ENCODE measurements at places on chromosomes 6 and 20.

- DNase-seq: no peak
These were observed 150.1 kb upstream of the STXBP5 start for GRCh38 chr6:147054158-147054557.

GRCh38 chr20:60579941-60580515 lies 621.8 kb downstream of the CDH26 start:
- no peak for DNase-seq

DNA sequence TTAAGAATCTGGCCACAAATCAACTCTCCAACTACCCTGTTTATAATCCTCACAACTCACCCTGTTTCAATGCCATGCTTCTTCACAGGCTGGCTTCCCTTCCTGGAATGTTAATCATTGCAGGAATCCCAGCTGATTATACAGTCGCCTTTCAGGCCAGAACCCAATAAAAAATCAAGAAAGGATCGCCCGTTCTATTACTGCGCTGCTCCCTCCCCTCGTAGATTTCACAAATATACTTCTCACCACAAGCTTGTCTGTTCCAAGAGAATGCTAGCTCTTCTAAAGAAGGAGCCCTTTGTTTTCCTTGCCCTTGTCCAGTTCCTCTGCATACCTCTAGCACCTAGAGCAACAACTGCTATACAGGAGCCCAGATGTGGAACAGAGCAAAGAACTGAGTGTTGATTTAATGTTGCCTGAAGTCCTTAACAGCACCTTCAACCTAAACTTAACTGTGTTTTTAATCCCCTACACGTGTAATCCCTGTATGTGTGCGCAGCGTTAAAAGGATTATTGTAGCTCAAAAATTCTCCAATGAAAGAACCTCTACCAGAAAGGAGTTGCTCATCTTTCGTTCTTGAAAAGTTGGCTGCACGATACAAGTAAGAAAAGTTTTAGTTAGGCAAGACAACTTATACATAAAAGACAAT lies 988 bp downstream of the ECHDC1 start:
- no peak for DNase-seq

GRCh38 chr6:44127186-44128019 lies at the start of the genes MRPL14 and TMEM63B:
MRPL14 (minus strand) TSS chr6:44127452; CDS start chr6:44116611, 10,841 bp downstream.
TMEM63B (plus strand) TSS chr6:44127554; CDS start chr6:44134585, 7,031 bp downstream.
- DNase-seq: no peak

GRCh38 chr20:55009066-55009465 lies 533.7 kb downstream of the DOK5 start:
- no peak for DNase-seq

DNA sequence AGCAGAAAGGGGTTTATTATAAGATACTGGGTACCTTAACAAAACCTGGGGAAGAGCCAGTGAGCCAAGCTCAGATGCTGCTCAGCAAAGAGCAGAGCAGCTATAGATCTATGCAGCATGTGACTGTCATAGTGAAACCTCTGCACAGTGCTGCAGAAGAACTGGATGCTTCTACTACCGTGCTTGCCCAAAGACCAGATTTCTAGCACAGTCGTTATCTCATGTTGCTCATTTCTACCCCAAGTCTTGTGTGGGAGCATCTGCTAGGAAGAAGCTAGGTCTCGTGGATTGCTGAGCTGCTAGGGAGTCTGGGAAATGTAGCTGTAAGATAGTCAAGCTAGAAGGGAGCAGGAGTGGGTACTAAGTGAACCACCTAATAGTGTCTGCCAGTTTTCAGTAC lies 31.7 kb upstream of the GNRH2 start:
- DNase-seq: no peak

GRCh38 chr6:162271922-162272321 lies 455.6 kb downstream of the PRKN start:
- no peak for DNase-seq

DNA sequence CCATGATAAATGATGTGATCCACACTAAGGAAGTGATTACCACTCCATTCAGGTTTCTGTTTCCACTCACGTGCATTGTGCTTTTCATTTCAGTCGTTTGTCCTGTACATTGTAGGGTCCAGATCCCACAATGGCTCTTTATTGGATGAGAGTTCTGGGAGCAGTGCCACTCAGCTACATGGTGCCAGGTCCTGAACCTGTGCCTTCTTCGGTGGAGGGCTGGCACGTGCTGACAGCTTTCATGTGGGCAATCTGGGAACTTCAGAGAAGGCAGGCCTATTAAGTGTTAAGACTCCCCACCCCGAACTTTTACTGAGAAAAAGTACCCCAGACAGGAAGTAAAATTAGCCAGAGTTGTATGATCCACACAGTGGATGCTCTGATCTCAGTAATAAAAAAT lies 255.0 kb downstream of the ESR1 start:
- no peak for DNase-seq

GRCh38 chr6:53608396-53608795 lies 57.2 kb downstream of the KLHL31 start:
- no peak for DNase-seq

- DNase-seq: no peak
These were observed at the start of gene TRIM15 for GRCh38 chr6:30163090-30163917. TRIM15 (plus strand) TSS chr6:30163546; CDS start chr6:30163685, 139 bp downstream.

GRCh38 chr6:135722679-135723078 lies 128.8 kb upstream of the PDE7B start:
- no peak for DNase-seq

DNA sequence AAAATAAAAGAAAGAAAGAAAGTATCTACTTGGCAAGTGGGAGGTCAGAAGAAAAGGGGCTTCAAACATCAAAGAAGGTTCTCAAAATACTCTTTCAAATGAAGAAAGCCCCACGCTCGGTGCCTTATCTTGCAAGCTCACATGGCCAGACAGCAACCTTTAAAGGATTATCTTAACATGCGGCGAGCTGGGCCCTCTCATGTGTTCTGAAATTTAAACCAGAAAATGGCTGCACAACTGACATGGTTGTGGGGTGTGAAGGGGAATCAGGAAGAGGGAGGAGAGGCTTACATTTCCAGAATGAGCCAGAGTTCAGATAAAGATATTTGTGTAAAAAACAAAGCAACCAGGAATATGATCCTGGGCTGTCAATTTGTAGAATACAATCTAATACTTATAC lies 363.1 kb downstream of the PRKN start:
- no peak for DNase-seq

GRCh38 chr6:73329201-73329600 lies 24.9 kb downstream of the DPPA5 start:
- DNase-seq: no peak

DNA sequence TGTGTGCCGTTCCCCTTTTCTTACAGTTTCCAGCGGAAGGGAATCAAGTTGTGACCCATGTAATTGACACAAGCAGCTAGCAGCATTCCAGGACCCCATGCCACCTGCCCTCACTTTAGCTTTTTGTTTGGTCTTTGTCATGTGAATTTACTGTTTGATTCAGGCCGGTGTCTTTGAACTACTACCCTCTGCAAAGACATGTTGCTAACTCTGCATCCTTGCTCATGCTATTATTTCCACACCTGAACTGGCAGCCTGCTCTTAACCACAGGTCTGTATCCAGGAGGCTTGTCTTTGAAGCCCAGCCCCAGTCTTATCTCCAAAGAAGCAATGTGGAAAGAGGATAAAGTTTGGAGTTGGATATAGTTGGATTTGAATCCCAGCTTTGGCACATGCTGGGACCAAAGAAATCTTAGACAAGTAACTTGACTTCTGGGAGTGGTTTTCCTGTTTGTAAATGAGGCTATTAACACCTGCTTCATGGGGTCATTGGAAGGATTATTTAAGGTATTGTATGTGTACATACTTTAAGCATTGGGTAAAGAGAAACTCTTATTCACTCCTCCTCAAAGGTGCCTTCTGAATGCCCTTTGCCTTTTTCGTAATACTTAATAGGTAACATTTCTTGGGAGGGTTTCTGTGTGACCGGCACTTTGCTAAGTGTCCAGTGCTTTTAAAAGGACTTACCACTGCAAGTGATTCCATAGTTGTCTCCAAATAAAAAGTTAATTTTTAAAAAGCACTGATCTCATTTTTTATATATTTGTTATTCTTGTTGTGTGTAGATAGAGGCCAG lies 52.4 kb downstream of the RALY start:
- DNase-seq: no peak

DNA sequence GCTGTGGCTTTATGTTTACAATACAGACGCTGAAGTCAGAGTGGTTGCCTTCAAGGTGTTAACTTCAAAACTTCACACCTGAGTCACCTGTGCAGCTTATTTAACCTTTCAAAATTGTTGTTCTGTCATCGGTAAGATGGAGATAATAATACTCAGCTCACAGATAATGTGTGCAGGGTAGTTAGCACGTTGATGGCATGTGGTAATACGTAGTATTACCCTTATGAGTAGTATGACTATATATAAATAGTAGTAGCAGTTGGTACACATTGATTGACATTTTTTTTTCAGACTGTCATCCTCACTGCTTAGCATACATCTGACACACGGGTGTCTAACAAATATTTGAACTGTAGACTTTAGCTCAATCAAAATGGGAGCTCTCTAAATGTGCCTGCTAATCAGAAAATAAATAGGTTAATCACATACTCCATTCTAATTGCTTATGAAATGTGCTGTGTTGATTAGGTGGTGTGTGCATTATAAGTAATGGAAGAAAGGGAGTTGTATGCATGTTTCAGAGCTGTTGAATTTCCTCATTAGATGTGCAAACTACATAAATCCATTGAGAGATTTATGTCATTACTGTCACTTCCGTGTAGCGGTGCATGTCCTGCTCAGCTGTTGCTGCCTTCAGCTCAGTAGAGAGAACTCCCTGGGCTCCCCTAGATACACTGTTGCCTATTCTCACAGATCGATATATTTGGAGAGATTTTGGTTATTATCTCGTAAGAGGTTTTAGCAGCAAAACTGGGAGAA lies 11.2 kb upstream of the MROH8 start:
- DNase-seq: no peak

DNA sequence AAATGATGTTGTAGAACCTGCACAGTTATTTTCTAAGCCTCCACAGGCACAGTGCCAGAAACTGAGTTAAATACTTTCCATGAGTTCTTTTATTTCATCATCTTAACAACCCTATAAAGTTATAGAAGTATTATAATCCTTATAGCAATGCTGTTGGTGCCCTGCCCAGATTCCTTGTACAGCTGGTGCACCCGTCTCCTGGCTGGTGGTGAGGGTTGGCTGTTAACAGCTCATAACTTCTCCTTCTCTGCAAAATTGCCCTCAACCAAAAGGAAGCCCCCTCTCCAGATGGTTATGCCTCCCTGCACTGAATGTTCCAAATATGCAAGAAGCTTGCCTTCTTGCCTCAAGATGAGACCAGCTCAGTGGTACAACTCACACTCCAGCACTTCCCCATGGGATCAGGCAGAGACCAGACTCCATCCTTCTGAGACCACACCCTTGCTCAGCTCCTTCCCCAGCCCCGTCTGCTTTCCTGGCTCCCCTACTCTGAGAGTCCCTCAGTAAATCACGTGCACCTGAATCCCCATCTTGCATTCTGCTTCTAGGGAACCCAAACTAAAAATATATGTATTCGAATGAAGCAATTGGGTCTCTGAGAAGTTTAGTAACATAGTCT lies 304.4 kb upstream of the PLCB4 start:
- DNase-seq: no peak

DNA sequence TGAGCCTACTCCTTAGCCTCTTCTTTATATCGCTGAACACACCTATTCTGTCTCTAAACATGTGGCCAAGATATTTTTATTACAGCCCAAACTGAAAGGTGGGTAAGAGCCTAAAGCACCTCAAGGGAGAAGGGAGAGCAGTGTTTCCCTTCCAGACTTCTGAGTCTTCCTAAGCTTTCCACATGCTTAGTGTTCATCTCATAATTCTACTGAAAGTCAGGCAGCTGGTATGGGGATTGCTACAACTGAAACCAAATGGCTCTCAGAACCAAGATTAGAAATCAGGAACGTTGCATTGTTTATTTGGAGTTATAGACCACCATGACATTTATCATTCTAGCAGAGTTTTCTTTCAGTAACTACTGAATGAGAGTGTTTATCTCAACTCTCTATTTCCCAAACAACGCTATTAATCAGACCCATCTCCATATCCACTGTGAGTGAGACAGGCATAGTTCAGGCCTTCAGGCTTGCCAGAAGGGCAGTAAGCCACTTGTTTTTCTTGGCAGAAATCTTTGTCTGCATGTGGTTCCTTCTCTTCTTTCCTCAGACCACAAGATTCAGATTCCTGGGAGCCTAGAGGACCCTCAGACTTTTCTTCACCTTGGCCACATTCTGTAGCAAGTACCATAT lies 22.8 kb downstream of the VGLL2 start:
- no peak for DNase-seq
